CD4-positive, alpha-beta memory T cell (primary cell): ENCODE measurements at places on chromosomes 5 and 9. TPM values are rescaled to one million over a fixed set of nuclear protein-coding genes. Genes with fewer than 3 reads are reported as not detected.

- no peak for DNase-seq
Measured at GRCh38 chr9:133768859-133769510, 30.8 kb upstream of the SARDH start.

DNA sequence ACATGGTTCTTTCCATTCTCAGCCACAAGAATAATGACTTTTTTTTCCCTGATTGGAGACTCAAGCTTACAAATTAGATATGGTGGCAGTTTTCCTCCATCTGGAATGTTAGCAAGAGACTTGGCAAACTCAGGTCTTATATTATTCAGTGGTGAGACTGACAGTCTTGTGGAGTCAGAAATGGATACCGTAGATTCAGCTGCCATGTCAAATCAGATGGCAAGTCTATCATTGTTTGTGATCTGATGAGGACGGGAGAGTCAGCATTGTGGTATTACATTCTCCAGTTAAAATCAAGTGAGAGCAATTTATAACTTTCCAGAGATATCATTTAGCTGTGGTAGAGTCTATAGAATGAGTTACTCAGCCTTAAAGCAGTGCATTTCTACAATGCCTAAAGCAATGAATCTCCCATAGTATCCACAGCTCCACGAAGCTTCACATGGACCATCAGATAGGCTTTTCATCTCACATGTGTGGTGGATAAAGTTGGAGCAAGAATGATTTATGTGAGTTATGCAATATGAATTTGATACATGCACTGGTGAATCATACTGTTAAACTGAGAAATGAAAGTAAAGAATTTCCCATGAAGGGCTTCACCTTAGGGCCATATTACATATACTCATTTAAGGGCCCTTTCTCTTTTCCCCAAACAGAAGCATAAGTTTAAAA is 430.6 kb downstream of the ZNF608 start:
- no peak for DNase-seq

GRCh38 chr9:131060900-131061630 is 35.3 kb upstream of the AIF1L start:
- DNase-seq, result no peak

DNA sequence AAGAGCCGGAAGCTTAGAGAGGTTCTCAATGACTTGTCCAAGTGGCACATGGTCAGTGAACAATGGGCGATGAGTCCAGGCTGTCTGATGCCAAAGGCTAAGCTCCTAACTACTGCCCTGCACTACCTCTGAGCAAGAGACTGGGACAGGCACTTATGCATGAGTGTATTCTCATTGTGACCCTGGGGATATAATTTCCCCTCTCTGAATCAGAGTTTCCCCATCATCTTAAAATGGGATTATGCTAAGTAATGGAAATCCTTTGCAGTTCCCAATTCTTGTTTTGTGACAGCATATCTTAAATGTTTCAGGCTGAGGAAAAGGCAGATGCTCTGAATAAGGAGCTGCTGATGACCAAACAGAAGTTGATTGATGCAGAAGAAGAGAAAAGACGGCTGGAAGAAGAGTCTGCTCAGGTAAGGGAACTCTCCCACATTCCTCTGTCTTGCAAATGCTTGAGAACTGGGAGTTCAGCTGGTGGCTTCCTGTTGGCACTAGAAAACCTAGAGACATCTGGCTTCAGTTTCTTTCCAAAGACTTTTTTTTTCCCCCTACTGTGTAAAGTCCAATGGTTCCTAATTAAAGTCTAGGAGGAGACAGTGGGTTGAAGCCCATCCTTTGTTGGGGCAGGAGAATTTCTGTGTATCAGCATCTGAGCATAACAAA is 64.1 kb downstream of the GPR21 start:
- DNase-seq, result no peak

- no peak for DNase-seq
Measured at GRCh38 chr9:125440411-125440810, 178.8 kb downstream of the GAPVD1 start.

DNA sequence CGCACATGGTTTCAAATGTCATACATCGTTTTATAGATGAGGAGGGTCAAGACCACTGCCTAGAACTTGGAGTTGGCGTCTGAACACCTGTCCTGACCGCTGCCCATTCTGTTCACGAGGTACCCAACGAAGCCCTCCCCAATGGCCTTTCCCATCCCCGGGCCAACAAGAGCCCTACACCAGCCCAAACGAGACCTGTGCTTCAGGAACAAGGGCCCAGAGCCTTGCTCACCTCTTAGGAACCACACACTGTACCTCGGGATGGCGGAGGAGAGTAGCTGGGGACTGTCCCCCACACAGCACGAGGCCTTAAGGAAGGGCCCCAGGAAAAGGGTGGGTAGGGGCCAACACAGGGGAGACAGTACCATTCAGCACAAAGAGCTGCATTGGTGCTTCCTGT is 3.0 kb downstream of the SURF6 start:
- DNase-seq, result peak; percentile 14

- DNase-seq, result no peak
Measured at GRCh38 chr5:33824516-33825195, 67.1 kb downstream of the ADAMTS12 start.

MARCHF11 gene
- not detected for total RNA-seq
